ENCODE measurements at places on chromosomes 4 and X. TPM values are rescaled to one million over a fixed set of nuclear protein-coding genes. Genes with fewer than 3 reads are reported as not detected.

Gene DNAAF6
- total RNA-seq: not detected

Gene TRIM61
- total RNA-seq: under 0.01 TPM

Gene CDX4
- not detected for total RNA-seq

Gene NUDT10
- 3.4 TPM for total RNA-seq

Gene PPEF2
- not detected for total RNA-seq

Gene TEX13B
- total RNA-seq: not detected

Gene STATH
- not detected for total RNA-seq

Gene FDCSP
- total RNA-seq: not detected

Gene CLTRN
- 0.48 TPM for total RNA-seq

Gene SERPINA7
- not detected for total RNA-seq

Gene DUSP9
- 1.5 TPM for total RNA-seq

Gene ANXA3
- total RNA-seq: 321 TPM

Gene CCSER1
- total RNA-seq: 6.6 TPM

Gene RHOXF2
- total RNA-seq: not detected

Gene KLHL13
- total RNA-seq: 2.3 TPM

Gene ESX1
- not detected for total RNA-seq

Gene NAP1L3
- 0.24 TPM for total RNA-seq

Gene ADH4
- total RNA-seq: not detected

Gene HSFX3
- total RNA-seq: not detected

Gene MID1
- 3.0 TPM for total RNA-seq

Gene DSPP
- not detected for total RNA-seq

Gene RBM46
- total RNA-seq: under 0.01 TPM

Gene GUF1
- total RNA-seq: 15.4 TPM

Gene NEUROG2
- total RNA-seq: not detected

Gene MFAP3L
- total RNA-seq: 3.9 TPM

Gene LINC00632
- under 0.01 TPM for total RNA-seq

Gene SUPT20HL1
- total RNA-seq: not detected

Gene TEX11
- not detected for total RNA-seq

Gene FAM53A
- 3.6 TPM for total RNA-seq
